ENCODE measurements at places on chromosomes 5 and 9.

DNA sequence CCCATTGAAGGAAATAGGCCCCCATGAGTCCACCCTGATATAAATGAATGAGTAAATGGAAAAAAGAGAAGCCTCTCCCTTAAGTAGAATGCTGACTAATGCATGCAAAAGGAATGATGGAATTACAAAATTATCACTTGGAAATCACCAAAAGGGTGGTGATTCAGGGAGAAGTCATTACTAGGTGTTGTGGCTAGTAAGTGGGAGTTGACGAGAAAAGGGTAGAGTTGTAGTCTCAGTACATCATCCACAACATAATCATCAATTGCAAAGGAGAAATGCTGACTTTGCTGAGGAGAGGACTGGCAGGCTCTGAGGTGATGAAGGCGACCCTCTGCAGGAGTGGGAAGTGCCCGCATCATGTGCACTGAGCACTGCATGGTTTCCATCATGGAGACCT lies 201.5 kb upstream of the S1PR3 start:
- no peak for DNase-seq

GRCh38 chr5:74334762-74335384 lies 305.7 kb downstream of the ENC1 start:
- no peak for DNase-seq

DNA sequence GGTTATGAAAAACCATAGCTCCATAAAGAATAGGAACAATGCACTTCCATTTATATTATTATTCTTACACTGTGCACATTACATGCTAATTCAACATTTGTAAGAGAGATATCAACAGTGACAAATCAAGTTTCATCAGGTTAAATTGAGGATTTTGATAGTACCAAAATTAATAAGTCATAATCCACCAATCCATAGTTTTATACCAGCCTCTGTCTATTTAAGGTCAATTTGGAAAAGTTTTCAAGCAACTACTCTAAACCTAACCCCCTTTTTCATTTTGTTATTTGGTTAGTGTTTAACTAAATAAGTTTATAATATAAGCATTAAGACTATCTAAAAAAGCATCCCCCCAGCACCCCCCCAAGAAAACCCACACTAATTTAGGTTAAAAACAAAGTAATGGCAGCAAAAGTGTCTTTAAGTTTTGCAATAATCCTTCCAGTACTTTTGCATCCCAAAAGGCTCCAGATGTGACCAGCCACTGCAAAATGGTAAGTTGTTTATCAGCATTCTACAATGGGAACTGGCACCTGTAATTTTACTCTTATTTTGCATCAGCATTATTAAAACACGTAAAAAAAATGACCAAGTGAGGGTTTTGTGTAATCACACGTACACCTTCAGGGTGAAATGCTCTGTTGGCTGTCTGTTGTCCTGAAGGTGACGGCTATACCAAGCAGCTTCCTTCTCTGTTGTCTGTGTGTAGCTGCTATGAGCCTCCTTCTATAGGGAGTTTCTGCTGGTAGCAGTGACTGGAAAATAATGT lies 36.8 kb upstream of the SSBP2 start:
- DNase-seq = no peak

DNA sequence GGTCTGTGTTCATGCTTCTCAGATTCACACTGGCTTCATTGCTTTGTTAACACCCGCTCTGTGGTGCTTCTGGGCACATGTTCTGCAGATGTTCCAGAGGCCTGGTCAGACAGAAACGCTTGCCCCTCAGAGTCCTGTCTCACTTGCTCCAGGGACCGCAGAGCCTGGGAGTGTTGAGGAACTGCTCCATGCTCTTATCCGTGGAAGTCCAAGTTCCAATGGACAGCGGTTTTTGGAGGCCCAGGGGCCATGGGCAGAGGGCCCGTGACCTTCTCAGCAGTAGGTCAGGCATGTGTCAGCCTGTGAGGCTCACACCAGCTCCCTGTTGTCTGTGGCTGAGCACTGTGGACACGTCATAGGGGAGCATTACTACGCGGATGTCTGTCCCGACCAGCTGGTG lies 364.7 kb upstream of the IRX1 start:
- DNase-seq = no peak

DNA sequence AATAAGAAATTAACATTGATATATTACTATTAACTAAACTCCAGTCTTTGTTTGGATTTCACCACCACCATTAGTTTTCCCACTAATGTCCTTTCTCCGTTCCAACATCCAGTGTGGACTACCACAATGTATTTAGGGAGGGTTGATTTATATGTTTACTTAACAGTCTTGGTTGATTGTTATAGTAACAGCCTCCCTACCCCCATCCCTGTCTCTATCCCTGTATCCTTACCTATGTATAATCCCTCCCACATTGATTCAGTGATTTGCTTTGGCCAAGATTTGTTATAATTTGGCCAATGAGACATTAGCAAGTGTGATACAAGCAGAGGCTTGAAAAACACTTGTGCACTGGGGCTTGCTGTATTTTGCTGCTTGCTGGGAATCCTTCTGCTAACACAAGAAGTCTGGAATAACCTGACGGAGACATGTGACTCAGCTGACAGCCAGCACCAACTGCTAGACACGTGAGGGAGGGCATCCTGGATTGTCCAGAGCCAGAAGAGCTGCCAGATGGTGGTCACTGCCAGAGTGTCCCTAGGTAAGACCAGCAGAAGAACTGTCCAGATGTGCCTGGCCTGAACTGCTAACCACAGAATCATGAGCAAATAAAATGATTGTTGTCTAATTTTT lies 51.2 kb upstream of the TCF7 start:
- no peak for DNase-seq

DNA sequence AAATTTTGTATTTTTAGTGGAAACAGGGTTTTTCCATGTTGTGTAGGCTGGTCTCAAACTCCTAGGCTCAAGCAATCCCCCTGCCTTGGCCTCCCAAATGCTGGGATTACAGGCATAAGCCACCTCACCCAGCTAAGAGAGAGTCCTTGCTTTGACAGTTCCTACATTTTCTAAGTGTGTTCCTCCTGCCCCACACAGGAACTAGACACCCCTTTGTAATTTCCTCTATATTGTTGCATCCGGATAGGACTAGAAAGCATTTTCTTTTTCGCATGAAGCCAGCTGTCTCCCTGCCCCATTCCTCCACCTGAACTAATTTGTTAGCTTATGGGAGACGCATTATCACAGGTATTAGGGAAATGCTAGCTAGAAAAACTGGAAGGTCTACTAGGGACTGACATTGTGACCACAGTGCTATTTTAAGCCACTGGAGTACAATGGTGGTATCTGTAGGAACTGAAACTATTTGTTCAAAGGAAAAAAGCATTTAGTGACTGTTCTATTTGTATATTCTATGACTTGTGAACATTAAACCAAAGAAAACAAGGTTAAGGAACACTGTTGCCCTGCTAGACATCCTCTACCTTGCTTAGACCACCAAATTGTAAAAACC lies 214.1 kb downstream of the SMARCA2 start:
- DNase-seq = no peak

GRCh38 chr9:114483499-114483898 lies 21.8 kb downstream of the WHRN start:
- no peak for DNase-seq

- DNase-seq = no peak
Observed at GRCh38 chr9:128497824-128498610, 6.5 kb upstream of the GLE1 start.

GRCh38 chr5:32754284-32754683 lies 43.2 kb downstream of the NPR3 start:
- DNase-seq = no peak

DNA sequence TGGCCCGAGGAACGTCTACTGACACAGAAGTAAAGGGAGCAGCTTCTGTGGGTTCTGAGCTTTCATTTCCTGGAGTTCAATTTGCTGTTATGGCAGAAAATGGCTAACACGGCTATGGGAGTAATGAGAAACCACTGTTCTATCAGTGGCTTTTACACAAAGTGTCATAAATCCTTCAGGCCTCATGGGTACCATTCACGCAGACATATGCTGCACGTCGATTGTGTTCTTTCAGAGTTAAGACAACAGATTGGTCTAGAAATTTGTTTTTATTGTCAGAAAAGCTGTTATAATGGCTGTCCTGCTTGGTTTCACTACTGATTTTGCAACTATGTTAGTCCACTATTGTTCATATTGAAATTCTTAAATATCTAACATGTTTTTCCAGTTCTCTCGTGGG lies 135.4 kb downstream of the ALDH1A1 start:
- no peak for DNase-seq

DNA sequence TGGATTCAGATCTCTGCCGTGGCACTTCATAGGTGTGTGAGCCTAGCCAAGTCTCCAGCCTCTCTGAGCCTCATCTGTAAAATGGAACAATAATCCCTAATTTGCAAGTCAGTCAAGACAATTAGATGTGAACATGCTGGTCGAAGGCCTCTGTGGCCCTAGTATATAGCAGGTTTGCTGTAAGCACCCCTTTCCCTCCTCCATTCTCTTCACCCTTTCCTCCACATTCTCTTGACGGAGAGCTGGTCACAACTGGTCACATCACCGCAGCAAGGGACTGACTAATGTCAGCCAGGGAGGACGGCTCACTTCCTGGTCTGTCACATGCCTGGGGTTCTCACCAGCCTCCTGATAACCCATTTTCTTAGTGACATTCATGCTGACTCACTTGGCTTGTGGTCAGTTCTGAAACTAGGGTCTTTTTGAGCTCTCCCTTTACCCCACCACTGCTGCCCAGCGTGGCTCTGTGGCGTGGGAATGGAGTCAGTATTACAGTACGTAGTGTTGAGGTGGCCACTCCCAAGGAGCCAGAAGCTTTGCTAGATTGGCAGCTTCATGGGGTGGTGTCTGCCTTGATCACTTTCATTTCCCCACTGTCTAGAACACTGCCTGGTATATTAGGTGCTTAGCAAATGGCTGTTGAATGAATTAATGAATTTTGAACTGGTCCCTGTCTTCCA lies 47.8 kb downstream of the ERGIC1 start:
- no peak for DNase-seq

GRCh38 chr5:77328930-77329647 lies 118.6 kb downstream of the PDE8B start:
- no peak for DNase-seq

GRCh38 chr5:180178531-180179441 lies 30.2 kb downstream of the RASGEF1C start:
- DNase-seq = no peak

DNA sequence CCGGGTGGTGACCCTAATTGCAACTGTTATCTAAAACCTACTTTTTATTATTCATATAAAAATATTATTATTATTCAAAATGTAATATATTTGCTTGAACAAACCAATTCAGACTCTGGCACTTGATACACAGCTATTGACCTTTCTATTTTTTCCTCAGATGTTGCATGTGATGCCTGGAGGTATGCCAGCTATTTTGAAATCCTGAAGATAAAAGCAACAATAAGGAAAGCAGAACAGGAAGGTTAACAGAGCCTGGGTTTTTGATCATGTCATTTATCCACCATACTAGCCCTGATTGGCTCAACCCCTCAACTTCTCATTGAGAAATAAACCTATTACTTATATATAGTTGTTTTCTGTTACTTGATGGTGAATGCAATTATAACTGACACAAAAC lies 340.9 kb upstream of the KIF2A start:
- DNase-seq = no peak

- DNase-seq = no peak
Observed at GRCh38 chr9:8457055-8457454, 657.5 kb upstream of the DMAC1 start.

GRCh38 chr9:77534376-77535057 lies 113.6 kb downstream of the GNA14 start:
- no peak for DNase-seq

- no peak for DNase-seq
Observed at GRCh38 chr5:24353611-24354010, 291.2 kb downstream of the CDH10 start.

DNA sequence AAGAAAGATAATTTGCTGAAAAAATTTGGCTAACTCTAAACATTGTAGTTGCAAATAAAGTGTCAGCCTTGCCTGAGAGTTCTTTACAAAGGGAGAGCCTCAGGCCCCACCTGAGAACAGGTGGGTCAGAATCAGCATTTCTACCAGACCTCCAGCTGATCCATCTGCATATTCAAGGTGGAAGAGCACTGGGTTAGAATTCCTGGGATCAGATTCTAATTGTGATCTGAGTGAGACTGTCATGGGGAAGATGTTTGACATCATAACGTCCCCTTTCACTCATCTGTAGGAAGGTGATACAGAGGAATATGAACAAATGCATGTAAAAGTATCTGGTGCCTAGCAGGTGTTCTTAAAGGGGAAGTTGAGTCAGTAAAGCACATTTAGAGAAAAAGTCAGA lies 54.6 kb downstream of the FBXL7 start:
- DNase-seq = no peak

DNA sequence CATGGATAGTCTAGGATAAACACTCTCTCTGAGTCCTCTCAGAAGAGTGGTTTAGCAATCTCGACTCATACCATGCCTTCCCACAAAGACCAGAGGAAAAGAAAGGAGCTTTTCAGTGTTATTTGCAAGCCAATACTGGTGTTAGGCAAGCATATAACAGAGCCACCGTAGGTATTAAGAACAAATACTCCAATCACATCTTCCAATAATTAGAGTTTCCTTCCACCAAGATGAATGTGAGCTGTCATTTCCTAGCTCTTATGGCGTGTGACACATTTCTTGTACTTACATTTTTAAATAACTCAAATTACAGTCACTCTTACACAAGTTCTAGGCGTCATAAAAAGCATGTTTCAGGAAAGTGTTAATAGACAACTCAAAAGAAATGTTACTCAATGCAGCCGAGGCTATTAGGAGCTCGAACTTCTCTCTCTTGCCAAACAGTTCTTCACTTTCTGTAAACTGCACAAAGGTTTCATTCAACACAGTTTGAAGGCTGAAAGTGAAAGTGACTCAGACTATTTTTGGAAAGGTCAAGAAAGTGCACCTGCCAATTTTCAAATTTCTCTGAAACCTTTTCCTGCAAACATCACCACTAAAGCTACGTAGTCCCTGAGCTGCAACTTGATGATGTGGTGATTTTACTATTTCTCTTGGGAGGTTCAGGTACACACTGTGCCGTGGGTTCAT lies 153.8 kb downstream of the AUH start:
- DNase-seq = no peak

GRCh38 chr9:29068461-29068860 lies 1495.2 kb upstream of the C9orf72 start:
- DNase-seq = no peak

- DNase-seq = no peak
Observed at GRCh38 chr9:113309204-113309813, 6.1 kb upstream of the RNF183 start.

- DNase-seq = no peak
Observed at GRCh38 chr5:134411228-134411545, 494 bp downstream of the CDKN2AIPNL start.
